ENCODE measurements at places on chromosomes 11 and 22.

DNA sequence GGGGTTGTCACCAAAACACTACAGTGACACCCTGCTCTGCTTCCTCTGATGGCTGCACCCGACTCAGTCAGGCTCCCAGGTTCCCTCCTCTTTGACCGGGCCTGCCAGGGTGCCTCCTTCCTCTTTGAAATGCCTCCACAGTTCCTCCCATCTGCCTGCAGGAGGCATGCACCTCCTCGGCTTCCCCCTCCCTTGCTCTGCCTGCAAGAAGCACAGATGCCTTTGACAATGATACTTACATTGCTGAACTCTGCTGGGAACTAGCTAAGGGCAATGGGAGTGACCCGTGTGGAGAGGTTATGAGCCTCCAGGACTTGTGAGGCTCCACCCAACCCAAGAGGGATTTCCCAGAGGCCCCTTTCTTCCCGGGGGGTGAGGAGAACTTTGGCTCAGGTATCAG, 674.1 kb downstream of the OPCML start:
- no peak for DNase-seq

GRCh38 chr11:117064275-117064674, 34.0 kb downstream of the SIK3 start:
- DNase-seq = no peak

DNA sequence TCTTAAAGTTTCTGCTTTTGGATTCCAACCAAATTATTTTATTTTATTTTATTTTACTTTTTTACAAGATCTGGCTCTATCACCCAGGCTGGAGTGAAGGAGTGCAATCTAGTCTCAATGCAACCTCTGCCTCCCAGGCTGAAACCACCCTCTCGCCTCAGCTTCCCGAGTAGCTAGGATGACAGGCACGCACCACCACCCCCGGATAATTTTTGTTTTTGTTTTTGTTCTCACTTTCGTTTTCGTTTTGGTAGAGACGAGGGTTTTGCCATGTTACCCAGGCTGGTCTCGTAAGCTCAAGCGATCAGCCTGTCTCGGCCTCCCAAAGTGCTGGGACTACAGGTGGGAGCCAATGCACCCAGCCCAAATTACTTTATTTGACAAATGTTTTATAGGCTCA, 219.8 kb downstream of the ETS1 start:
- no peak for DNase-seq

GRCh38 chr11:131841925-131842635, 471.7 kb downstream of the NTM start:
- DNase-seq = no peak

DNA sequence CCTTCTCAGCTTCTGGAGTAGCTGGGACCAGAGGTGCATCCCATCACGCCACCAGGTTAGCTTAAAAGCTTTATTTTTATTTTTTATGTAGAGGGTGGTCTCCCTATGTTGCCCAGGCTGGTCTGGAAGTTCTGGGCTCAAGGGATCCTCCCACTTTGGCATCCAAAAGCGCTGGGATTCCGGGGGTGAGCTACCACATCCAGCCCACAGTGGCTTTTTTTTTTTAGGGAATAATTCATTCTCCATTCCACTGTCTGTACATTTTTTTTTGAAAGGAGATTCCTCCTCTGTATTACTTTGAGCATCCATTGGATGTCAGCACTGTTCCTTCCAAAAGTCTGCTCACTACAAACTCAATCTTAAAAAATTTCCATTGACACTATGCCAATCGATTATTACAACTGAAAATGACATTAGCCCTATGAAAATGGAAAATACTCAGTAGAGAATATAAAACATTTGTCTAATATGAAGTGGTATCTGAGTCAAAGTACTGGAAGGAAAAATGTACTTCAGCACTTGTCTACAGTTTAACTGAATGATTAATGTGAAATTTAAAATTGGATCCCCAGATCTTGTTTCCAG, 1.3 kb upstream of the LPXN start:
- DNase-seq = no peak

DNA sequence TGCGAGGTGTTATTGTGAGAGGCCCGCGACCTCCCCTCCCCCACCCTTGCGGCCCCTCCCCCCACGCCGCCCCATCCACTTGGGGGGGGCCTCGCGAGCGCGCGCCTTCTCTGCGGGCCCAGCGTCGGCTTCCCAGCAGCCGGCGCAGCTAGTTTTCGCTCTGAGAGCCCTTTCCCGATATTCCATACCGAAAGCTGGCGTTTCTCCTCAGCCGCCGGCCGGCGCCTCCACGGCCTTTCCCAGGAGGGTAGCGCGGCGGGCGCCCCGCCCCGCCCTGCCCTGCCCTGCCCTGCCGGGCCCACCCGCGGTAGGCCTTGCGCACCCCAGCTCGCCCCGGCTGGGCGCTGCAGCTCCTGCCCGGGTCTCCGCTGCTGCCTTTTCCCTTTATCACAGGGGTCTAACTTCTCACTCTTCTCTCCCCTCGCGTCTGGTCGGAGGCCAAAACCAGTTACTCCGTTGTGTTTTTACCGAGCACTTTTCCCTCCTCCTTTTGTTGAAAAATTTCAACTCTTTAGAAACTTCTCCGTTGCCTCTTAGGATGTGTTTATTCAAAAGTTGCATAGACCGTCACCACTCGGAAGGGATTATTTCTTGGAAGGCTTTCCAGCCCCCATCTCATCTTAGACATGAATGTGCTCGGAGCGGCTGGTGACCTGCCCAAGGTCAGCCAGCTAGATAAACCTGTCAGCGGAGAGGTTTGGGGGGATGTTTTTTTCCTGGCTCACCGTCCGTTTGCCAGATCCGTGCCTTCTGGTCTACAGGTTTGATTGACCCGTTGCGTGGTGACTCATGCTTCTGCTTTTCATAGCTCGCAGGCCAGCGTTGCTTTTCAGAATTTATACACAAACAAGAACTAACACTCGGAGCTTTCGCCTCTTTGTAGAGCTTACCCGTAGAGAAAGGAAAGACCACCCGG, 648 bp downstream of the PAFAH1B2 start:
- DNase-seq = peak; percentile 50

DNA sequence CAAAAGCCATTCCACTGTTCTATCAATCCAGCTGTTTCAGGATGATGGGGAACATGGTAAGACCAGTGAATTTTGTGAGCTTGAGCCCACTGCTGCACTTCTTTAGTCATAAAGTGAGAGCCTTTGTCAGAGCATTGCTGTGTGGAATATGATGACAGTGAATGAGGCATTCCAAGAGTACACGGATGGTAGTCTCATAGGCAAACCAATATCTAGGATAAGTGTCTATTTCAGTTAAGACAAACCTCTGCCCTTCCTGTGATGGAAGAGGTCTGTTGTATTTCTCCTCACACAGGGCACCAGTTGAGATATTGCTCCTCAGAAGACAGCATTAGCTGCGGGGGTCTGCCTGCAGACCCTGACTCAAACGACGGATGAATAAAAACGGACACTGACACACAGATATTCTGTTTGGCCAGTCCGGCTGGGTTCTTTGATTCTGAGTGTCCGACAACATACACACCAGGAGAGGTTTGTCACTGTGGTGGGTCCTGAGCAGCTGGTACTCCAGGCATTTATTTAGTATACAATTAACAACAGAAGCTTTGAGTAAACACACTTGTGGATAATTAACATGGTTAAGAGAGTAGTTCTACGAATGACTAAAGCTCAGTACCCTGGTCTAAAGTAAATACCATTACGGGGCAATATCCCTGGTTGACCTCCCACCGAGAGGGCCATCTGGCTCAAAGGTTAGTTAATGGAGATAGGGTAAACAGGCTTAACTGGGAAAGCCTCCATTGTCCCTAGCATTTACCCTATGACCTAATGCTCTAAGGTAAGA, 121.7 kb downstream of the ZNF280B start:
- DNase-seq = no peak

- peak; percentile 77 for DNase-seq
Measured at GRCh38 chr22:24134090-24134846, 47.0 kb upstream of the SUSD2 start.

- no peak for DNase-seq
Measured at GRCh38 chr11:19827399-19828135, 114.9 kb downstream of the NAV2 start.

- no peak for DNase-seq
Measured at GRCh38 chr22:22318723-22319465, 74.3 kb downstream of the VPREB1 start.

GRCh38 chr22:50048061-50048765, 9.9 kb downstream of the TTLL8 start:
- DNase-seq = no peak

DNA sequence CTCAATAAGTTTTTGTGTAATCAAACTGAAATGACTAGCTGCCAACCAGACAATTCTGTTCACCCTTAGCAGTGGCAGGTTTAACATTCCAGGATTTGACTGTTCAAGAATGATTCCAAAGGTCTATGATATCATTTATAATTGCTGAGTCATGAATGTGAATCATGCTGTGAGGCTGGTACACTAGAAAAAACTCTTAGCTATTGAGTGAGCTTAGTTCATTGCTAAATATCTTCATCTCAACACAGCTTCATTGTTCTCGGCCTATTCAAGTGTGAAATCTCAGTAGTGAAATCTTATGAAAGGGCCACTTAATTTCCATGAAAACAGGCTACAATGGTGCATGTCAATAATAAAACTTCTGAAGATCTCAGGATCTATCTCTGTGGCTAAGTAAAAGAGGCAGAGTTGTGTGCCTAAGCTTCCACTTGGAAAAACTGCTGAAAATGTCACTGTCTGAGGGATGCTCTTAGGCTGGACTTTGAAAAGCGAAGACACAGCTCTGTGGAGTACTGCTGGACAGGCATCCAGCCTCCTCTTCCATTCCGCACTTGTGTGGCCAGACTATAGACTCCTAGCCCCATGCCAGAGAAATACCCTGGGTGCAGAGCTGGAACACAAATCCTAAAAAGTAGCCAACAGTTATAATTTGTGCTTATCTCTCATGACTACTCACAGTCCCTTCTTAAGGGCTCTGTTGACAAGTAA, 12.8 kb downstream of the AQP11 start:
- DNase-seq = no peak

DNA sequence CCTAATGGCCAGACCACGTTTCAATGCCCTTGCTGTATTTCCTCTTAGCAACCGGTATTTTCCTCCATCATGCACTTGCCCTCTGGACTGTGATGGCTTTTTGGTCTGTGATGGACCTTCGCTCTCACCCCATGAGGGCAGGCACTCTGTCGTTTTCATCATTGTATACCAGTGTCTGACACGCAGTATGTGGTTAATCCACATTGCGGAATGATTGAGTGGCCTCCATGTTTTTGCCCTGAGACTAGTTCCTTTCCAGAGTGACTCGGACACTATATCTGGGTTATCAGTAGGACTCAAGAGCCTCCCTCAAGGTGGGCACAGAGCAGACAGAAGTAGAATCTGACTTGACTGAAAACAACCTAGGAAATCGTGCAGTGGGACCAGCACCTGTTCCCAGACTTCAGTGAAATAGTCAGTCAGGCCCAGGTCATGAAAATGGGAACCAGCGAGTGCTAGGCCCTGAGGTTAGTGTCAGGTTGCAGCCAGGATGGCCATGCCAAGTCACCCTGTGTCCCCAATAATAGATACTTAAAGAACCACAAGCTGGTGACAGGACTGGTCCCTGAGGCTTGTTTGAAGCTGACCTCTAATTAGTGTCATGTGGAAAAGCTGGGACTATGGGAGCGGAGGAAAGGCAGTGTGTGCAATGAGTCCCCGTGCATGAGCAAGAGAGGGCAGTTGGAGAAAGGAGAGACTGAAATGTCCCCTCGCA, 464.7 kb downstream of the INSC start:
- no peak for DNase-seq

- no peak for DNase-seq
Measured at GRCh38 chr11:83574519-83574918, 288.4 kb upstream of the CCDC90B start.

- DNase-seq = peak; percentile 25
Measured at GRCh38 chr11:1197431-1197885, 25.4 kb upstream of the MUC5B start.

GRCh38 chr11:21289686-21290085, 620.3 kb downstream of the NELL1 start:
- no peak for DNase-seq

DNA sequence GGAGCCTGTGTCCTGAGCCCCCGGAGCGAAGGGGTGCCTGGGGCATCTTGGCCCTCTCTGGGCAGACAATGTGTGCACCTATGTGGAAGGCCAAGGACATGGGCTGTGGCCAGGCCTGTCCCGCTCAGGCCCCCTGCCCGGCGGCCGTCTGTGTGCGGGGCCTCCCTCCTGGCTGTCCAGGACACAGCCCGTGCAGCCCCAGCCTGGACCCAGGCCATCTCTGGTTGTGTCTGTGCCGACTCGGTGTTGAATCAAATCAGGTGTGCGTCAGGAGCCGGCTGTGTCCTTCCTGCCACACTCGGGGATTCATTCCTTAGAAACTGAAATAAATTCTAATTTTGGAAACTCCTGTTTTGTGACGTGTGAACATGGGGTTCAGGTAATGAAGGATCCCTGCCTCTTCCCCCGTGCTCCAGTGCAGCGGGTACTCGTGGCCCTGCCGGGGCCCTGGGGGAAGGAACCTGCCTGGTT, 1.5 kb upstream of the SELENOO start:
- no peak for DNase-seq

DNA sequence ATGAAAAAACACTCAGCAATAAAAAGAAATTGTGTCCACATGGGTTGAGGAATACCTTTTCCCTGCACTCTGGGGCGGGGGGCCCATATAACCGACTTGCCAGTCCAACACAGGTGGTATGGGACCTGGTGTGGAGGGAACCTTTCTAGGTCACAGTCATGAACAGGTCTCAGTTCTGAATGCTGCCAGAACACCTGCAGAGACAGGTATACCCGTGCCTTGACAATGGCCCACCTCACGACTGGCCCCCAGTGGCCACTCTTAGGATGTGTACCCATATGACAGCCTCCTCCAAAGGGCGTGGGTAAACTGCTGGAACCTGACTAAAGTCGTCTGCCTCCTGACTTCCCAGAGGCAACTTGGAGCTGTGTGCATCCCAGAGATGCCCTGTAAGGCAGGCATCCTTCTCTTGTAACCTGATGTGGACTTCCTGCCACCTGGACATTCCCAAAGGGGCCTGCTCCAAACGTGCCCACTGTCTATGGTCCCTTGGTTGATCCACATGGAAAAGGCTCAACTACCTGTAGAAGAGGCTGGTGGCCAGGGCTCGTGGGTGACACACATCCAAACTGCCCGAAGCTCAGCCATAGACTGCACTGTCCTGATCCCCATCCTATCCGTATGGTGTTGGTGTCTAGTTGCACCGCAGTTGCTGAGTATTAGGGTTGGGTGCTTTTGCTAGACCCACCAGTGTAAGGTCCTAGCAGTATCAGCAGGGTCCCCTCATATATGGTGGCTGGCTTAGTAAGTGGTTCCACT, 859.3 kb downstream of the BRD1 start:
- peak; percentile 35 for DNase-seq

GRCh38 chr22:47624252-47625012, 862.0 kb downstream of the TBC1D22A start:
- DNase-seq = no peak

DNA sequence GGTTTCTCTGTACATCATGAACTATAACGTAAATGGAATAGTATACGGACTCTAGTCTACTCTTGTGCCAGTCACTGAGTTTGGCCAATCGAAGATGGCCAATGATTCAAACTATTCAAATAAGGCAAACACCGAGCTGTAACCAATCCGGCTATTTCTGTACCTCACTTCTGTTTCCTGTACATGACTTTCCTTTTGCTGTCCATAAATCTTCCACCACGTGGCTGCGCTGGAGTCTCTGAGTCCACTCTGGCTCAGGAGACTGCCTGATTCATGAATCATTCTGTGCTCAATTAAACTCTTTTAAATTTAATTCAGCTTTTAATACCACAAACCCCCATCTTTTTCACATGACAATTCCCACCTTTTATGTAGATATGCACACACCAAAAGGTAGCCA, 1.5 kb upstream of the JAML start:
- DNase-seq = no peak
